ENCODE measurements at places on chromosomes 4 and X. TPM values are rescaled to one million over a fixed set of nuclear protein-coding genes. Genes with fewer than 3 reads are reported as not detected.

GPRIN3 gene
- 0.83 TPM for polyA plus RNA-seq

CYP2U1 gene
- polyA plus RNA-seq = 10.4 TPM

SPANXC gene
- polyA plus RNA-seq = not detected

CENPVL2 gene
- polyA plus RNA-seq = 0.35 TPM

OTUD6A gene
- not detected for polyA plus RNA-seq

CLTRN gene
- polyA plus RNA-seq = 0.82 TPM

MAGEA6 gene
- polyA plus RNA-seq = not detected

TMEM255A gene
- 168 TPM for polyA plus RNA-seq

CCNA2 gene
- 4.8 TPM for polyA plus RNA-seq

CLIC2 gene
- polyA plus RNA-seq = 1.1 TPM

TMEM150C gene
- 0.78 TPM for polyA plus RNA-seq

CSN3 gene
- polyA plus RNA-seq = not detected

TRIM75 gene
- not detected for polyA plus RNA-seq

AKAP4 gene
- not detected for polyA plus RNA-seq

TKTL1 gene
- not detected for polyA plus RNA-seq

ASB12 gene
- polyA plus RNA-seq = not detected

WNK3 gene
- 11.7 TPM for polyA plus RNA-seq

DCLK2 gene
- polyA plus RNA-seq = 8.5 TPM
